ENCODE measurements at places on chromosomes 5 and 9.

- no peak for DNase-seq
Observed at GRCh38 chr5:457195-457961, 14.4 kb downstream of the EXOC3 start.

DNA sequence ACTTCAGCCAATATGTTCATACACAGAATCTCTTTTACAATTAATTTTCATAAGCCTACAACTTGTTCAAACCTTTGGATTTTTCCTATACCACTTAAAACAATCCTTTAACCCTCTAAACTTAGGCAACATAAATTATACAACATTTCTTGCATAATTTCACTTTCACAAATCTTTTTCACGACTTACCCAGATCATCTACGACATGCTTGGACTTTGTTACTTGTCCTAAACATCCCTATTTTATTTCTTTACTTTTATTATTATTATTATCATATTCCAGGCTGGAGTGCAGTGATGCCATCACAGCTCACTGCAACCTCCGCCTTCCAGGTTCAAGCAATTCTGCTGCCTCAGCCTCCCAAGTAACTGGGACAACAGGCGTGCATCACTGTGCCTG, 68.0 kb downstream of the CACNA1B start:
- DNase-seq: no peak

DNA sequence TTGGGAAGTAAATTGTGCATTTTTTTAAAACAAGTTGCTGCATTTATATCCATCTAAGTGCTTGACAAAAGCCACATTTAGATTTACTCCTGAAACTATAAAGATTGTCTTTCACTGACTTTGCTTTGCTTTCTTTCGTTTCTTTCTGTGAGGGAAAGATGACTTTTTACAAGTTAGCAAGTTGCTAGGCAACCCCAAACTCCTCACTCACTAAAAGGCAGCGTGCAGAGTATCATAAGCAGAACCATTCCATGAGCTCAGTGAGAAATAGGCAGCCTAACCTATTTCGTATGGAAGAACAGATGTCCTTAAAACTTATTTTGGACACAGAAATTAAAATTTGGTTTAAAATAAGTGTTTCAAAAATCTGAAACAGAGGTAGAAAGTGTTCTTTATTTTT, 29.0 kb downstream of the KLF9 start:
- DNase-seq: no peak

DNA sequence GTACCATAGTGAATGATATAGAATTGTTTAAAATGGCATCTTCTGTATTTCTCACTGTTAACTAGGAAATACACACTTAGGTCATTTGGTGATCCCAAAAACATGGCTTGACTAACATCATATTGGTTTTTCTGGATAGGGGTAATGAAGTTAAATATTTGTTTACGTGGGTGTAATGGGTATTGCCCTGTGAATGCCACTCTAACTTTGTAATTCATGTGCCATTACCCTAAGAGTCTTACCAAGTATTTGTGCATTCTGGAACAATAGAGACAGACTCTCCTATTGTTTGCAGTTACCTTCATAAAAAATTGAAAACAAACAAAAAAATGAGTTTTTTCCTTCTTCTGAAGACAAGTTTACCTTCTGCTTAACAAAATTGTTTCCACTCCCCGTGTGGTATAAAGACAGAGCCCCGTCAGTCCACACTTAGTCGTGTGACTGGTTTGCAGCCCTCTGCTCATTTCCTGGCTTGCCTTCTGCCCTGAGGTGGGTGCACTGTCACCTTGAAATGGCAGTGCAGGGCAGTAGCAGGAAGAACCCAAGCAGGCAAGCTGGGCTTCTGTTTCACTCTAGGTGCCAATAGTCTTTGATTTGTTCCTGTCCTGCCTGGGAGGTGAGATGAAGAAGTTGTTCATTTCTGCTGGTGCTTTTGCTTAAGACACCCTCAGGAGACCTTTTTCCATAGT, 9.6 kb upstream of the CATSPER3 start:
- DNase-seq: no peak

- no peak for DNase-seq
Observed at GRCh38 chr9:33465596-33466564, 7.8 kb downstream of the NOL6 start.

- no peak for DNase-seq
Observed at GRCh38 chr5:140261403-140262171, 41.3 kb downstream of the PFDN1 start.

- DNase-seq: no peak
Observed at GRCh38 chr5:93704996-93705395, 36.4 kb downstream of the POU5F2 start.

DNA sequence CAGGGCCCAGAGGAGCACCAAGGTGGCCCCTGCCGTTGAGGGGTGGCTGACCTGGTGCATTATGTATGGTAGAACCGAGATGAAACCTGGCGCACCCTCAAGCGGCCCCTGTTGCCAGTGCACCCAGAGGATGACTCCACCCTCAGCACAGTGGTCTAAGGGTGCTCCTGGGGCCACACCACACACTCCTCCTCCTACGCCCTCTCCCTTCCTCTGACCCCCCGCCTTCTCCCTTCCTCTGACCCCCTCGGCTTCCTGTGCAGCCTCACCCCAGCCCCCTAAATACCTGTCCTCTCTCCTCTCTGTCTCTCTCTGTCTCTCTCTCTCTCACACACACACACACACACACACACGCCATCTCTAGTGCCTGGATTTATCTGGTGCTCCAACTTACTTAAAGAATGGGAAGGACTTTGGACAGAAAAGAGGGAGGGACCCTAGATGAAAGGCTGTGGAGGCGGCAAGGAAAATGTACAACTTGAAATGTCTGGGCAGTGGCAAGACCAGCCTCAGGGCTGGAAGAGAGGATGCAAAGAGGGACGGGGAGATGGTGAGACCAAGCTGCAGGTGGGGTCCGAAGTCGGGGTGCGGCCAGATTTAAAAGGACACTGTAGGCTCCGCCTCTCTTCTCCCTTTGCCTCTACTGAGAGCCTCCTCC, 18.2 kb upstream of the SLC30A5 start:
- no peak for DNase-seq

GRCh38 chr9:125990793-125991220, 243.6 kb downstream of the PBX3 start:
- DNase-seq: no peak

DNA sequence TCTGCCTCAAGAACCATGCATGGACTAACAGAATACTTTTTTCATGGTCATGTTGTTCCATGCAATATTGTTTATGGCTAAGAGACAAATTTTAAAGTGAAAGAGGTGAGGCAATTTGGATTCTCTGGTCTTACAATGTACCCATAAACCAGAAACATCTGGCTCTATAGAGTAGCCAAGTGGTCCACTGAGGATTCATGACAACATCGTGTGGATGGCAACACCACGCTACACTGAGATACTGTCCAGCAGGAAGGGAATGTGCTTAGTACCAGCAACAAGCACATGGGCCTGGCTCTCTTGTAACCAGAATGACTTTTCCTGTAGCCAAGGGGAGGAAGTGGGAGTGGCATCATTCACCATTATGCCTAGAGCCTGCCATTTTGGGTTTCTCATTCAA, 218.2 kb downstream of the GADD45G start:
- no peak for DNase-seq

DNA sequence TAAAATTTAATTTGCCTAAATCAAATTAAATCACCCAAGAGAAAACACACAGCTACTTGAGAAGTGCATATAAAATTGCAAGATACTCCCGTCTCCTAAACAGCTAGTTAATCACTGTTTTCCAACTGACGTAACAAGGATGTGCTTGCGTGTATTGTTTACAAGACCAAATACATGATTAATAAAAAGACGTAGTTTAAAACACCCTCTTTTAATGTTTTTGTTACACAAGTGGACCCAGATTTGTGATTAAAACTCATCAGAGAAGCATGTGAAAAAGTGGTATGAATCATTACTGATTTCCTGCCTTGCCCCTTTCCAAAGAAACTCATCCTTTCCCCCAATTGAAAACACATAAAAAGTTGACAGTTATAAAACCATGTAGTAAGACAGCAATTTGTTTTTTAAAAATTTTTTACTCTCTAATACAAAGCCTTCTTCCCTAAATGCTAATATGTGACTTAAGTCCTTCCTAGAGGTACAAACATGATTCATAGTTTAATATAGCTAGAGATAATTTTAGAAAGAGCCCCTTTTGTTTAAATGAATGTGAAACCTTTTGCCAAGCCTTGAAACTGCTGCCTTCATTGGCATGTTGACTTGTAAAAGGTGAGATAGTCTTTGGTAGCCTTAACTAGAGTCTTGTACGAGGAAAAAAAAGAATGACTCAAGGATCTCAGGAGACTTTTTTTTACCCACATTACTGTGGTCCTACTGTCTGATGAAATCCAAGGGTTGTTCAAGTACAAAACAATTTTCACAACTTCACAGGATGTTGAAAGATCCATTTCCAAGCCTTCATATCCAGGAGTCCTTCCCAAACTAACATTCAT, 61.4 kb upstream of the FST start:
- DNase-seq: no peak

- DNase-seq: no peak
Observed at GRCh38 chr5:92460505-92460904, 1077.4 kb upstream of the ARRDC3 start.

GRCh38 chr5:136212252-136212721, 19.3 kb upstream of the SMIM32 start:
- peak; percentile 18 for DNase-seq

GRCh38 chr5:148626081-148626613, 28.2 kb downstream of the HTR4 start:
- DNase-seq: no peak

- DNase-seq: peak; percentile 49
Observed at GRCh38 chr5:82820961-82821845, 256.0 kb downstream of the TMEM167A start.

DNA sequence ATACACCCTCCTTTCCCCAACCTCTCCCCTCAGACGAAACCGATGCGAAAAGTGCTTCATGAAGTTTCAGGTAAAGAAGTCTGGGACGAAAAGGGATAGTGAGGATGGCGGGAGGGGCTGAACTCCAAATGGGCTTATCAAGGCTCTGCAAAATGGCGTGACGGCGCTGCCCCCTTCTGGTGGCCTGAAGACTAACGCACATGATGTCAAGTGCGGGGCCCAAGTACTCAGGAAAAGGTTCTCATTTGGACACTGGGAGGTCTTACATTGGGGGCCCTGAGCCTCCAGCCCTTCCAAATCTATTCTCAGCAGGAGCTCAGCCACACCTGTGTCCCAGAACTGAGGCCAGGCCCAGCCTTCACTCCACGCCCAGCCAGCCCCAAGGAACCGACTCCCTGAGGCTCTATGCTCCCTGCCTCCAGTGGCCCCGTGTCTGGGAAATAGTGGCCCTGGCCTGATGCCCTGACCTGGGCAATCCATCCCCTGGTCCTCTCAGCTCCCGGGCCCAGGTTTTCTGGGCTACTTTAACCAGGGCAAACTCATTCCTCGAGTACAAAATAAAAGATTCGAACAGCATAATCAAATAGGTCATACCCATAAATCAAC, 119.9 kb downstream of the KCNIP1 start:
- no peak for DNase-seq

DNA sequence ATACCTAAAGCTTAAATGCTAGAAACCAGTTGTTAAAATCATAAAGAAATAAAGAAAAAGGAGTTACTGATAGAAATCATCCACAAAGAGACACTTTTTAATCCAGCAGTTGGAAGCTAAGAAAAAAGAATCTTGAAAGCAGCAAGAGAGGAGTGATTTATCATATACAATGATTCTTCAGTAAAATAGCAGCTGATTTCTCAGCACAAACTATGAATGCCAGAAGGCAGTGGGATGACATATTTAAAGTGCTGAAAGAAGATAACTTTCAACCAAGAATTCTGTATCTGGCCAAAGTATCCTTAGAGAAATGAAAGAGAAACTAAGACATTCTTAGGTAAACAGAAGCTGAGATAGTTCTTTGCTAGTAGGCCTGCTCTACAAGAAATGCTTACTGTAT, 366.0 kb downstream of the HTR1A start:
- no peak for DNase-seq

DNA sequence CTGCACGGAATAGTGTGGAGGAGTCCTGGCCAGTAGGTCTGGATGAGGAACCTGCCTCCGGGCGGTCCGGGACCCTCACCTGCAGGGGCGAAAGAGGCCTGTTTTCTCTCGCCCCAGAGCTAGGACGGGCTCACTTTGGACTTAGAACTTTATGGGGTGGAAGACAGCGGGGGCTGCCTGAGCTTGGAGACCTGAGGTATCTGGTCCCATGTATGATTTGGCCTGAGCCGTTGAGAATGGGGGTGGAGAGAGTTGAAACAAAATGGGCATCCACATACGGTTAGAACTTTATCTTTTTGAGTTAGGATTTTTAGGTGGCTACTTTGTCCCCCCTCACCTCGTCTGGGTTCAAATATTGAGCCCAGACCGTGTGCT, 681 bp upstream of the ETF1 start:
- no peak for DNase-seq

DNA sequence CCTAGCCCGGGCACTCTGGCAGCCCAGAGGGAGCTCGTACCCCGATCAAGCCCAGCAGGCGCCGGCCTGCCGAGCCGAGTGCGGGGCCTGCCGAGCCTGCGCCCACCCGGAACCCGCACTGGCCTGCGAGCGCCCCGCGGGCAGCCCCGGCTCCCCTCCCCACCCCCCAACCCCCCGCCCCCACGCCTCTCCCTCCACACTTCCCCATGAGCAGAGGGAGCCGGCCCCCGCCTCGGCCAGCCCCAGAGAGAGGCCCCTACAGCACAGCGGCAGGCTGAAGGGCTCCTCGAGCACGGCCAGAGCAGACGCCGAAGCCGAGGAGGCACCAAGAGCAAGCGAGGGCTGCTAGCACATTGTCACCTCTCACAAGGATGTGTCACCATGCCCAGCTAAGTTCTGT, 36.2 kb upstream of the CCDC180 start:
- no peak for DNase-seq

DNA sequence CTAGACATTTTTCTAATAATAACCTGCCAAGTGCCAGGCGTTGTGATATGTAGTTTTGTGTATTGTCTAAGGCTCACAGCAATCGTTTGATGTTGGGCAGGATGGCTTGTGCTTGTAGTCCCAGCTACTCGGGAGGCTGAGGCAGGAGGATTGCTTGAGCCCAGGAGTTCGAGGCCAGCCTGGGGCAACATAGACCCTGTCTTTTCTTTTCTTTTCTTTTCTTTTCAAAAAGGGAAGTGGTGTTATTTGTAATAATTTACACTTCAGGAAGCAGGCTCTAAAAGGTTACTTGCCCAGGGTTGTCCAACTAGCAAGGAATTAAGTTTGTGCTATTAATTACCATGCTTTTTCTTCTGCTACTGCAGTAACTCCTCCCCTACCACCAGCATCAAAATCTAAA, 3.2 kb downstream of the ZNF131 start:
- no peak for DNase-seq

- no peak for DNase-seq
Observed at GRCh38 chr5:150904479-150905311, at the start of gene ZNF300. Gene ZNF300 (minus strand): TSS chr5:150904980. CDS start chr5:150903155, 1,825 bp downstream.

GRCh38 chr5:73028991-73029595, 73.3 kb downstream of the FCHO2 start:
- no peak for DNase-seq

All from GM12864 (cell line).